Type B pancreatic cell (in vitro differentiated cells): ENCODE measurements at places on chromosomes 5 and 9.

DNA sequence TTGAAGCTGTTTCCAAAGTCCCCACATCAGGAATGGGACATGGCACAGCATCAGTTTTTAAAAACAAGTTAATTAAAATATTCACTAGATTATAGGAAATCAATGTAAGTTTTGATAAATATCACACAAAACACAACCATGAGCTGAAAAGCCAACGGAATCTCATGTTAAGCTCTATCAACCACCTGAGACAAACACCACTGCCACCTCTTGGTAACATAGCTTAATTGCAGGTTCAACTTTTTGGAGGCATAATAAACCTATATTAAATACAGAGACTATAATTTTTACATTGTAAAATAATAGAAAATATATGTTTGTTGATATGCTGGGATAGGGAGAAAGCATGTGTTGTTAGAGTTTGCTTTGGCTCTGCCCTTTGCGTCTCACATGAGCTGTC lies 126.1 kb downstream of the SV2C start:
- no peak for DNase-seq

DNA sequence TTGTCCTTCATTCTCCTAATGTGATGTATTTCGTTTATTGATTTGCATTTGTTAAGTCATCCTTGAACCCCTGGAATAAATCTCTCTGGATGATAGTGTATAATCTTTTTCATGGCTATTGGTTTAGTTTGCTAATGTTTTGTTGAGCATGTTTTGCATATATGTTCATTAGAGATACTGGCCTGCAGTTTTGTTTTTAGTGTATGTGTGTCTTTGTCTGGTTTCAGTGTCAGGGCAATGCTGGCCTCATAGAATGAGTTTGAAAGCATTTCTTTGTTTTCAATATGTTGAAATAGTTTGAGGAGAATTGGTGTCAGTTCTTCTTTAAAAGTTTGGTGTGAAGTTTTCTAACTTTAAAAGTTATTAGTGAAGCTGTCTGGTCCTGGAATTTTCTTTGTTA lies 149.6 kb upstream of the ATP10B start:
- DNase-seq, result no peak

- DNase-seq, result no peak
Measured at GRCh38 chr5:67467110-67467509, 270.5 kb upstream of the CD180 start.

DNA sequence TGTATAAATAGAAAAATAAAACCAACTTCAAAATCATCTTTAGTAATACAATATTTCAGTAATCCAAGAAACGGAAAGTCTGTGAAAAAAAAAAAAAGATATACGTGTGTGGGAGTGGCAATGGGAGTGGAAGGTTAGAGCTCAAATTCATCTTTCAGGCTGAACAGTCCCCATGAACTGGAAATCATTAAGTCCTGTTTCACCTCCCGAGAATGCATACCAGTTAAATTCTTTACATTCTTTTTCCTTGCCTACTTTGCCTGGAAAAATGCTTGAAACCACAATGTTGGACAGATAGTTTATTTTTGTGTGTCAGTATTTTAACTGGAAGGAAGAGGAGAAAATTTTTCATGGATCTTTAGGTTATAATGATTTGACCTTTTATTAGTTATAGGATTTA lies 166.8 kb downstream of the MUSK start:
- DNase-seq, result no peak

GRCh38 chr9:95626885-95627558 lies 110.3 kb upstream of the PTCH1 start:
- DNase-seq, result no peak

GRCh38 chr9:69397384-69398214 lies 72.6 kb downstream of the ENTREP1 start:
- DNase-seq, result no peak

DNA sequence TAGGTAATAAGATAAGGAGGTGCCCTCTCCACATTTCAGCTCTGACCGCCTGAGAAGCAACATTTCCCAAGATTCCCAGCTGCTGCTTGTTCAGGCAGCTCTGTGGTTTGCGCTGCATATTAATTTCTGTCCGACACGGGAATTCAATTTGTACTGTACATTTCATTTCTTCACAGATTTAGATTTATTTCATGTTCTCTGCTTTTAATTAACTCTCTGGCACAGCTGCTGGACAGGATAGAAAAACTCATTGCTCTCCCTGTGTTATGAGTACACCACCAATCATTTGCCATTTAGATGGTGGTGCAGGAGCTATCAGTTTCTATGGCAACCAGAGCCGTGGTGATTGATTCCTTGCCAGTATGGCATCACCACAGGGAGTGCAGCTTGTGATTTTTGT lies 558.5 kb downstream of the DMRTA1 start:
- DNase-seq, result no peak

DNA sequence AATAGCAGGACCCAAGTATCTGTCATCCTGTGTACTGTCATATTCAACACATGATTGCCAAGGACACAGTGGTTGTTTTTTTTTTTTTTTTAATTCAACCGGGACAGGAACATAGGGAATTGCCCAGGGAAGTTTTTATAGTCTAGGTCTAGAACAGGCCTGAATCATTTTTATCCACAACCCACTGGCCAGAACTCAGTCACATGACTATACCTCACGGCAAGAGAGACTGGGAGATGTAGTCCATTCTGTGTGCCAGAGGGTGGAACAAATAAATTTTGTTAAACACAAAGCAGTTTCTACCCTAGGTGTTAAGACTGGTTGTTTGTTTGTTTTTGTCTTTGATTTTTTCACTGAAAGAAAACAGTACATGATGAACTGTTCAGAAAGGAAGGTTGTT lies 105.8 kb upstream of the SMARCA2 start:
- DNase-seq, result no peak

DNA sequence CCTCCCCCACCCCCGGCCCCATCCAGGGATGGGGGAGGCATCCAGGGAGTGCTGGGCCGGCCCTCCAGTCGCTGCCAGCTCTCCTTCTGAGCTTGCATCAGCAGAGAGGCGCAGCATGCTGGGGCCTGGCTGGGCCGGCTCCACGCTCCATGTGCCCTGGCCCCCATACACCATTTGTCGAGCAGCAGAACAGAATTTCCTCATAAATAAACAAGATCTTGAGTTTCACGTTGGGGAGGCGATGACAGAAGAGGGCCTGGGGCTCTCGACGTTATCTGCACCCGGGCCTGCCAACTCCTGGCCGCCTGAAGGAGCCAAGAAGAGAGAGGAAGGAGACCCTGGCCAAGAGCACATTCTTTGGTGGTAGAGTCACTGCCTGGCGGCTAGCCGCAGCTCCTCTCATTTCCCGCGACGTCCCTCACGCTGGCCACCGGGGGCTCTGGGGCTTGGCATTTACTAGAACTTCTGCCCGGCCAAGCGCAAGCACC lies 177.0 kb downstream of the FGF18 start:
- no peak for DNase-seq

- DNase-seq, result no peak
Measured at GRCh38 chr9:128823903-128824406, 5.6 kb downstream of the SPOUT1 start.

DNA sequence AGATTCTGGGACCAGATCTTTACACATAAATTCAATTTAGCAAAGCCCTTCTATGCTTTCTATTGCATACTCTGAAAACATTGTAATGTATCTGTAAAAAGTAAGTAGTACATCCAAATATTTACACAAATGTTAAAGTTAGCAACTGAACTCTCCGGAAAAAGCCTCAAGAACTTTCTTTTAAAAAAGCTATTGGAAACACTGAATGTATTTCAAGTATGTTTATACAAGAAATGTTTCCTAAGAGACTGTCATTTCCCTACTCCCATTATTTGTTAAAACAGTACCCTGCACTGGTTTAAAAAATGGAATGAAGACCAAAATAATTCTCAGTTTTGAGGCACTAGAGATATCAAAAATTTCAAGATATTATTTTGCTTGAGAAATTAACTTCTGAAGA lies 44.8 kb upstream of the TRIM36 start:
- no peak for DNase-seq

DNA sequence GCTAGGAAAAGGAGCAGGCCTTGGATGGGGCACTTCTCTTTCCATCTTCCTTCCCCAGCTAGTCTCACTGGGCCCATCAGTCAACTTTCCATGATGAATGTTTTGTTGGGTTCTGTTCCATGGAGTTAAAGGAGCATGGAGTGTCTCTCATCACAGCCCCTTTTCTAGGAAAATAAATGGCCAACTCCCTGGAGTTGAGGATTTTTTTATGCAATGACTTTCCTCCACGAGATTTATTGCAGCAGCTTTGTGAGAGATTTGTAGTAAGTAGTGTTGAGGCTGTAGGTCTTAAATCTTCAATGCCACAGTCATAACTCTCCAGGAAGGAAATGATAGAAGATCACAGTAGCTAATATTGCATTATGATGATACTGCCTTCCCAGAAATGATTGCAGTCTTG lies 45.6 kb upstream of the SLC44A1 start:
- DNase-seq, result no peak

GRCh38 chr5:59620535-59621212 lies 272.9 kb downstream of the PDE4D start:
- no peak for DNase-seq

- DNase-seq, result no peak
Measured at GRCh38 chr9:137380606-137381005, 42.4 kb downstream of the EXD3 start.

GRCh38 chr5:151612689-151613427 lies 21.7 kb upstream of the FAT2 start:
- no peak for DNase-seq

GRCh38 chr9:27333241-27334052 lies 36.5 kb upstream of the EQTN start:
- no peak for DNase-seq

GRCh38 chr5:82813861-82814260 lies 263.3 kb downstream of the TMEM167A start:
- DNase-seq, result no peak

- peak; percentile 96 for DNase-seq
Measured at GRCh38 chr5:139197710-139198669, at the start of gene SIL1. Gene SIL1, minus strand, starts transcription at chr5:139198368. Its CDS starts 70,525 bp downstream, at chr5:139127843.

GRCh38 chr5:113806250-113806649 lies 292.8 kb downstream of the YTHDC2 start:
- DNase-seq, result no peak

GRCh38 chr5:169989365-169989764 lies 9.1 kb upstream of the INSYN2B start:
- DNase-seq, result no peak

DNA sequence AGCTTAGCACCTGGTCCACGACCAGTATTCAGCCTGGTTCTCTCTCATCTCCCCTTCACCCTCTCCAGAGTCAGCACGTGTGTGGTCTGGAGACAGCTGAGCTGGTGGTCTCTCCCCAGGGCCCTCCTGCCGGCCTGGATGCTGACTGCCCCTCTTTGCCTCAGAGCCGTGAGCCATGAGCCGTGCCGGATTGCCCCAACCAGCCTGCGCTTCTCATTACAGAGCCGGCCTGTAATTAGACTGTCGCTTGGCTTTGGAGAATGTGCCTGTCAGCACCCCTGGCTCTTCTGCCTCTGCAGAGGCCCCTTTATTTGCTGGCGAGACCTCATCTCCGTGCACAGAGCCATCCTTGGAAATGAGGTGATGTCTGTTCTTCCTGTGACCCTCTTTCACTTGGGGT lies 118.7 kb upstream of the BOD1 start:
- no peak for DNase-seq

DNA sequence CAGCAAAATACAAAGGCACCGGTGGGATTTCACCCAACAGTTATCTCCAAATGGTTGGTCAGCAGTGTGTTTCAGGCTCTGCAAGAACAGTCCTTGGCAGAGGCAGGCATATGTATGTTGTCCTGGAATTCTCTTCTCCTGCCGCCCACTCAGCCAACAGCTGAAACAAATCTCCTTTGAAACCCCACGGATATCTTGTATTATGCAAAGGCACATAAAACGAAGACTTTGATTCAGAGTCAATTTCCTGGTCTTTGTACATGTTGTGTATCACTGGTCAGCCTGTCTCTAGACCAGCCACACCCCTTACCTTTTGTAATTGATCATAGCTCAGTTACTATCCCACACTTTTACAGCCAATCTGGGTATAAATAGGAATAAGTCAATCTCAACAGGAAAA lies 29.2 kb downstream of the FREM1 start:
- no peak for DNase-seq

GRCh38 chr9:130531670-130532069 lies 47.7 kb upstream of the FUBP3 start:
- no peak for DNase-seq

GRCh38 chr5:14171046-14171445 lies 27.9 kb downstream of the TRIO start:
- DNase-seq, result no peak

DNA sequence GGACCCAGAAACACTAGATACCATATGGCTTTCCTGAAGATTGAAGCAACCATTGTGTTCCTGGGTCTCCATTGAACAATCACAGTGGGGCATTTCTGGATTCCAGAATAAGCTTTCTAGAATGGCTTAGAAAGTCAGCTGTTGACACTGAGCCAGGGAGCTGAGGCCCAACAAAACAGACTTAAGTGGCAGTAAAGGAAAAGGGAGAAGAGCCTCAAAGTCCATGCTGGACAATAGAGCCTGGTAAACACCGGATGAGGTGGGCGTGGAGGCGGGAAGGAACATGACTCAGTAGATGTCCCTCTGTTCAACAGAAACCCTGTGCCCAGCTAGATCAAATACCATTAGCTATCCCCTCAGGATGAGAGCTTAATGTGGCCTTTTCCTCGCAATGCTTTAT lies 14.8 kb downstream of the SPARC start:
- no peak for DNase-seq

DNA sequence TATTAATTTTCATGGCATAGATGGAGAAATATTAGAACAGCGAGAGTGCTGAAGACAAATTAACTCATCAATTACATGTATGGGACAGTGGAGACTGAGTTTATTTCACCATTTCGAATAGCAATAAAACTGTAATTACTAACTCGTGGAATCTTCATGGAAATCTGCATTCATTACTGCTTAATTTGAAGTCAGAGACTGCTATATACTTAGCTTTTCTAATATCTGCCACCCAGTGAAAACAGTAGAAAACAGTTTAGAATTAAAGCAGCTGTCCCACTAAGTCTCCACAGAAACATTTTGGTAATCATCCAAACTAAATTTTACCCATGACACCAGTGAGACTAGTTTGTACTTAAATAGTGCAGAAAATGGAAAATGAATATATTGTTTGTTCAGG lies 56.8 kb downstream of the IZUMO3 start:
- DNase-seq, result no peak

DNA sequence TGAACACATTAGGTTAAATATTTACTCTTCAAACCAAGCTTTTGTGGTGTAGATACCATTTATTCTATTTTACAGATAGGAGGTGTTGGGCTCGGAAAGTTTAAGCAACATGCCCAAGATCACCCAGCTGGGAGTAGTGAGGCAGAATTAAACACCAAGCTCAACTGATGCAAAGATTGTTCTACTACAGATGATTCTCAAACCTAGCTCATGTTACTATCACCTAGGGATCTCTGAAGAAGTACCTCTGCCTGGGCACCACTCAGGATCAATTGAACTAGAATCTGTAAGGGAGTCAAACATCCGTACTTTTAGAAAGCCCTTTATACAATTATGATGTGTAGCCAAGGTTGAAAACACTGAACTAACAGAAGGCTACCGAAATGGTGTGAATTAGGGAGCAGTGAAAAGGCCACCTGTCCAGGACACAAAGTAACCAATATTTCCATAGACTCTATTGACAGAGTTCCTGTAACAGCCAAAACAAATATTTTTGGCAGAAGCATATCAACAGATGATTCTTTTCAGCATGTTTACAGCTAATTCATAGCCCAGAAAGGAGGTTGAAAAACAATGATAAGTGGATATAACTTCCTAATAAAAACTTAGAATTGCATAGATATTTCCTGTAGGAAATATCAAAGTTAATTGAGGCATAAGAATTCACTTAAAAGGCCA lies 158.5 kb upstream of the PTGER4 start:
- no peak for DNase-seq
